ENCODE measurements at places on chromosomes 2 and 18. TPM values are rescaled to one million over a fixed set of nuclear protein-coding genes. Genes with fewer than 3 reads are reported as not detected.

The ST8SIA5 gene
- total RNA-seq, result 0.32 TPM

The SCN7A gene
- total RNA-seq, result 1.2 TPM

The GPR45 gene
- not detected for total RNA-seq

The ANKRD30B gene
- not detected for total RNA-seq

The MROH2A gene
- not detected for total RNA-seq

The BOLL gene
- not detected for total RNA-seq

The KIF3C gene
- 4.2 TPM for total RNA-seq

DNA sequence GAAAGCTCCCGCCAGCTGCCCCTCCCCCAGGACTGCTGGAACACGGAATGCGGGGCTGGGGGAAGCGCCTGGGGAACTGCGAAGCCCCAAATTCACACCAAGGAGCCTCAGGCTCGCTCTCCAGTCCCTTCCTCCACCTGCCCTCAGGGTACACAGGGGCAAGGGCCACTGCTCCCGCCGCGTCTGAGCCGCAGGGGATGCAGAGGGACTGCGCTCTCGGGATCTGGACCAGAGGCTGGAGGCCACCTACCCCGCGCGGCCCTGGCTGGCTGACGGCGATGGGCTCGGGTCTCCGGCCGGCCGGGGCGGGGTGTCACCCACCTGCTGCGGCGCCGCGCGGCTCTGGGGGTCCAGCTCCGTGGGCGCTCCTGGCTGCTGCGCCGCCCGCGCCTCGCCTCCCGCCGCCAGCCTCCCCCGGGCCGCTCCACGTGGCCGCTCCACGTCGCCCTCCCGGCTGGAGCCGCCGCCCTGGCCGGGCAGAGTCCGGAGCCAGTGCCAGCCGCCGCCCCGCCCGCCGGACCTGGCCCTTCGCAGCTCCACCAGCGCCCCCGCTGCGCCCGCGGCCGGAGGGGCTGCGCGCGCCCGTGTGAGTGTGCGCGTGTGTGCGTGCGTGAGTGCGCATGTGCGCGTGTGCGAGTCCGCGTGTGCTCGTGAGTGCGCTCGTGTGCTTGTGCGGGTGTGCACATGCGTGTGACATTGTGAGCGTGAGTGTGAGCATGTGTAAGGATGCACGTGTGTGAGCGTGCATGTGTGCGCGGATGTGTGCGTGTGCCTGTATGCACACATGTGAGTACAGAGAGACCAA lies at the start of gene CGREF1:
Gene CGREF1 (minus strand): TSS at position 604 of the 805 bp plus-strand sequence. CDS start 14,762 bp downstream, outside the sequence.
- H3K27me3 ChIP-seq, result peaks cover 14% of the 10 kb centered on the region
- no peak within 1 kb of the TSS for H3K27ac ChIP-seq
- no peaks in the 10 kb centered on the region for H3K36me3 ChIP-seq
- H3K4me1 ChIP-seq, result peaks cover 3% of the 10 kb centered on the region
- no peak for DNase-seq
- H3K4me3 ChIP-seq, result peak within 1 kb of the TSS; percentile 19

GRCh38 chr2:643334-643733 lies 33.9 kb downstream of the TMEM18 start:
- H3K4me3 ChIP-seq, result no peak overlapping the region
- H3K27ac ChIP-seq, result no peak overlapping the region
- no peaks in the 10 kb centered on the region for H3K4me1 ChIP-seq
- H3K27me3 ChIP-seq, result no peaks in the 10 kb centered on the region

- no peak overlapping the region for H3K4me3 ChIP-seq
- H3K4me1 ChIP-seq, result no peaks in the 10 kb centered on the region
- H3K36me3 ChIP-seq, result no peaks in the 10 kb centered on the region
- no peak for DNase-seq
- H3K27me3 ChIP-seq, result no peaks in the 10 kb centered on the region
- no peak overlapping the region for H3K27ac ChIP-seq
These were observed 14.9 kb upstream of the KCNS3 start for GRCh38 chr2:17863539-17863938.

- H3K36me3 ChIP-seq, result no peaks in the 10 kb centered on the region
- no peaks in the 10 kb centered on the region for H3K27me3 ChIP-seq
- peak; percentile 67 for DNase-seq
- no peak overlapping the region for H3K27ac ChIP-seq
These were observed 2.6 kb downstream of the TET3 start for GRCh38 chr2:73987109-73987947.

DNA sequence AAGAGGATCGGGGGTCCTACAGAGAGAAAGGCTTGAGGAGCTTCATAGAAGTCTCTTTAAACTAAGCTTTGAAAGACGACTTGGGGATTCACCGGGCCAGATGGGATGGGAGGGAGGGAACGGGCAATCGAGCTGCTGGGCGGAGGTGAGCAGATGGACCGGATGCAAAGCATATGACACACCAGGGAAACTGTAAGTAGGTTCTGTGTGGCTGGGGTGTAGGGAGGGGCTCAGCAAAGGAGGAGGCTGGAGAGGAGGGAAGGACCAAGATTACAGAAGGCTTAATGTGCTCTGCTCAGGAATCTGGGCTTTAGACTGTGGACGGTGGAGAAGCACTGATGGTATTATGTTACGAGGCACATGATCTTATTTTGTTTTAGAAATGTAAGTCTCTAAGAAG lies 131.5 kb downstream of the MAIP1 start:
- H3K4me3 ChIP-seq, result no peak overlapping the region
- no peaks in the 10 kb centered on the region for H3K27me3 ChIP-seq
- DNase-seq, result no peak
- H3K4me1 ChIP-seq, result no peaks in the 10 kb centered on the region
- H3K36me3 ChIP-seq, result no peaks in the 10 kb centered on the region

GRCh38 chr2:198044777-198045176 lies 240.4 kb downstream of the PLCL1 start:
- no peak overlapping the region for H3K27ac ChIP-seq
- no peaks in the 10 kb centered on the region for H3K4me1 ChIP-seq
- H3K4me3 ChIP-seq, result no peak overlapping the region
- no peaks in the 10 kb centered on the region for H3K36me3 ChIP-seq
- no peak for DNase-seq
- H3K27me3 ChIP-seq, result no peaks in the 10 kb centered on the region

GRCh38 chr2:73339201-73339600 lies 45.9 kb upstream of the EGR4 start:
- DNase-seq, result no peak
- H3K36me3 ChIP-seq, result no peaks in the 10 kb centered on the region
- no peak overlapping the region for H3K27ac ChIP-seq
- no peak overlapping the region for H3K4me3 ChIP-seq
- no peaks in the 10 kb centered on the region for H3K4me1 ChIP-seq
- no peaks in the 10 kb centered on the region for H3K27me3 ChIP-seq

GRCh38 chr2:217218269-217219163 lies 358.7 kb upstream of the TNP1 start:
- H3K4me1 ChIP-seq, result no peaks in the 10 kb centered on the region
- H3K36me3 ChIP-seq, result no peaks in the 10 kb centered on the region
- no peak overlapping the region for H3K27ac ChIP-seq
- no peak for DNase-seq
- no peak overlapping the region for H3K4me3 ChIP-seq

- no peaks in the 10 kb centered on the region for H3K27me3 ChIP-seq
- no peak overlapping the region for H3K27ac ChIP-seq
- H3K4me3 ChIP-seq, result no peak overlapping the region
- DNase-seq, result no peak
- H3K4me1 ChIP-seq, result no peaks in the 10 kb centered on the region
These were observed 228.0 kb upstream of the MEX3C start for GRCh38 chr18:51425475-51425874.

DNA sequence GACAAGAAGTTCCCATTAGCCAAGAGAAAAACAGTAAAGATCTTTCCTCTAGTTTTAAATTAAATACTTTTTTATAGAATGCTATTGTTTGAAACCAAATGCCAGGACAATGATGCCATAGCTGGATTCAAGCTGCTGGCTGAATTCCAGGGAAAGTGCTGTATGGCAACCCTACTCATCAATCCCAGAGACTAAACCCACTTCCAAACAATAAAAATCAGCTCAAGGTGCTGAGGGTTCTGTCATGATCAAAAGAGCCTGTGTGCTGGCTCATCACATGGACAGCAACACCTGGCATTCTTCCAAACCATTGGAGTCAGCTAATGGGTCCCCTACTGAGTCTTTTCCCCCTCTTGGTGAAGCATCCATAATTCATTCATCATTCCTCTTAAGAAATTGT lies 53.7 kb upstream of the PARD3B start:
- no peaks in the 10 kb centered on the region for H3K27me3 ChIP-seq
- H3K36me3 ChIP-seq, result no peaks in the 10 kb centered on the region
- no peak overlapping the region for H3K4me3 ChIP-seq
- H3K4me1 ChIP-seq, result no peaks in the 10 kb centered on the region
- H3K27ac ChIP-seq, result no peak overlapping the region

All from colonic mucosa (tissue), 4 donors.